Naive B cell (primary cell): ENCODE measurements at places on chromosomes 3 and 15. TPM values are rescaled to one million over a fixed set of nuclear protein-coding genes. Genes with fewer than 3 reads are reported as not detected.

DNA sequence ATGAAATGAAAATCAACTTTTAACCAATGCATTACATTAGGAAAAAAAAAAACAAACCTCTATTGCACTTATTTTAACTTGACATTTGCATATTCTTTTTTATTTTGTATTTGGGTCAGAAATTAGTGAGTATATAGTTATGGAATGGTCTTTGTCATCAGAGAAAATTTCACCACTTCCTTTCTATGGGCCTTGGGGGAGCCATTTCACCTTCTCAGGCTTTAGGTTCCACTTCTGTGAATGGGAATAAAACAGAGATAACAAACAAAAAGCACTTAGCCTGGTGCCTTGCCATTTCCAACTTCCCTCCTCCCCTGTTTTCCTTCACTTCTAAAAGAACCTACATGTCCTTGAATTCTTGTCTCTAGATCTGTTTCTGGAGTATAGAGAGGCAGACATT is 168.0 kb upstream of the STT3B start:
- no peak for DNase-seq

Gene OGG1
- 27.1 TPM for polyA plus RNA-seq

DNA sequence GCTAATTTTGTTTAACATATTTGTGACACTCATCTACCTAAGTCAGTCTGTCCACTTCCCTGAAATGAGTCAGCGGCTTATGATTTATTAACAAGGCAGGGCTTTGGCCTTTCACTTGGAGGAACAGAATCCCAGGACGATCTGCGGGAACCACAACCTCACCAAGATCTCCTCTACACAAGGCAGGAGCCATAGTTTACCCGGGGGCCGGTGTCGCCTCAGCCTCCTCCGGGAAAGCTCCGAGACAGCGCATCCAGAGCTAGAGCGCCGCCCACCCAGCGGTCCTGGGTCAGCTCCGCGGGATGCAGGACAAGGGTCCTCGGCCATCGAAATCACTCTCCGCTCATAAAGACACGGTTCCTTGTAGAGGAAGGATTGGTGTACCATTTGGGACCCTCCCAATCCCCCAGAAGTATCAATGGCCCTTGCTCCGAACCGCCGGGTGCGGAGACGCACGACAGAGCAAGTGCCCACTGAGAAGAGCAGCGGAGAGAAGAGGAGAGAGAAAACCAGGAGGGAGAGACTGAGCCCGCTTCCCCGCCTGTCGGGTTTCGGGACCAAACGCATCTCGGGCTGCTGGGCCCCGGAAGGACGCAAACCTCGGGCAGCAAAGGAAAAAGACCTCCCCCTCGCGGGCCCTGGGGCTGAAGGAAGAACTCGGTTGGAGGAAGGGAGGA is 13.1 kb upstream of the ALCAM start:
- no peak for DNase-seq

Gene AMOTL2
- not detected for polyA plus RNA-seq

Gene CHRNA5
- polyA plus RNA-seq = not detected

DNA sequence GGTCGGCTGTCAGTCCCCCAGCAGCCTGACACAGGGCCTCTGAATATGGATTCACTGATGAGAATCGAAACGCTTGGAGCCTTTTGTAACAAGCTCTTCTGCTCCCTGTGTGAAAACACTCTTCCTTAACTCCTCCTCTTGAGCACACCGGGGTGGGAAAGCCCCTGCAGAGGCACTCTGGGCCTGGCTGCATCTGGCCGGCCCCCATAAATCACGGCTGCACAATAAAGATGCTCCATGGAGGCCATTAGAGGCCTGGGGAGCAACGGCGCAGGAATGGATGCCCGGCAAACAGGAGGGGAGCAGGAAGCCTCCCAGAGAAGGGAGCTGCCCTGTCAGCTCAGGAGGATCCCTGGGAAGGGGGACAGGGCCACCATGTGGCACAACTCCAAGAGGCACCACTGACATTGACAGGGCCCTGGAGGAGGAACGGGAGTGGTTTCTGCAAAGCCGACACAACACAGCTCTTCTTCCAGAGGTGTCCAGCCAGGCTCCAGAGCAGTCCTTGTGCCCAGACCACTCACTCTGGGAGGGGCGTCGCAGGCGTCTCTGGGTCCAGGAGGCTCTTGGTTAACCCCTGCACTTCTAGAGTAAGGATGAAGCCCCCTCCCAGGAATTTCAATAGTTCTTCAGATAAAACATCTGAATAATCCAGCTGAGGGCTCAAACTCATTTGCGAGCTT is 509.3 kb upstream of the PPP2R3A start:
- DNase-seq = no peak
